Retinal pigment epithelial cell (primary cell): ENCODE measurements at places on chromosomes 2 and 18.

- no peak for DNase-seq
These were observed 59.9 kb downstream of the RNF152 start for GRCh38 chr18:61832858-61833257.

DNA sequence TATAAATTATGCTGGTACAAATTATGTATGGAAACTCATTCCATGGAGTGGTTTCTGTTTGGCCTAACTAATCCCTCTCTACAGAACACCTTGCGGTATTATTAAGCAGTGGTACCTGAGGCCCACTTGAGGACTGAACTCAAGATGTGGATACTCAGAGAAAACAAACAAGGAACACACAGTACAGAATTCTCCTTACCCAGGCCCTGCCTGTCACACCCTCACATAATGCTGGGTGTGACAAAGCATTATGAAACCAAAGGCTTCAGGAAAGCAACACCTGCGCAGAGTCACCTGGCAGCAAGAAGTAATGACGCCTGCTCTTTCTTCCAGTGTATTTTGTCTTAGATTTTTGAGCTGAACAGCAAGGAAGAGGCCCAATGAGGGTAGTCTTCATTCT lies 264.7 kb downstream of the PAX3 start:
- no peak for DNase-seq

DNA sequence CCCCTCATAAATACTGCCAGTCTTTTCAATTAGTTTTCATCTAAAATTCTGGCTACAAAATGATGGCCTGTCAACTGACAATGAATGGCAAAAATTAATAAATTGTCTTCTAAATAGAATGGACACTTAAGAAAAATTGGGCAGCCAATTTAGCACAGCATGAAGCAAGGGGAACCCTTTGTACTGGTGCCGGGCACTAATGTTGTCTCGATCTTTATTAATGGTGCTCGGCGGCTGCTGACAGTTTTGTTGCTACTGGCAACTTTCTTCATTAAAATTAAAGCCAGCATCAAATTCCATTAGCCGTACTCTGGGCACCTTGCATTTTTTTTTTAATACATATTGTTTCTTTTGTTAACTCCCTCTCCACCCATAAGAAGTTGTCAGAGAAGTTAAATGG lies 309.3 kb downstream of the GBX2 start:
- no peak for DNase-seq

DNA sequence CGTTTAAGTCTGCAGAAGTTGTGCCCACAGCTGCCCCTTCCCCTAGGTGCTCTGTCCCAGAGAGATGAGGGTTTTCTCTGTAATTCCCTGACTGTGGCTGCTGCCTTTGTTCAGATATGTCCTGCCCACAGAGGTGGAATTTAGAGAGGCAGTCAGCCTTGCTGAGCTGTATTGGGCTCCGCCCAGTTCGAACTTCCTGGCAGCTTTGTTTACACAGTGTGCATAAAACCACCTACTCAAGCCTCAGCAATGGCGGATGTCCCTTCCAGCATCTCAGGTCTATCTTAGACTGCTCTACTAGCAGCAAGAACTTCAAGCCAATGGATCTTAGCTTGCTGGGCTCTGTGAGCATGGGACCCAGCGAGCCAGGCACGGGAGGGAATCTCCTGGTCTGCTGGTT lies 48.1 kb downstream of the LHCGR start:
- no peak for DNase-seq

GRCh38 chr2:36698993-36699392 lies 2.5 kb downstream of the VIT start:
- no peak for DNase-seq

DNA sequence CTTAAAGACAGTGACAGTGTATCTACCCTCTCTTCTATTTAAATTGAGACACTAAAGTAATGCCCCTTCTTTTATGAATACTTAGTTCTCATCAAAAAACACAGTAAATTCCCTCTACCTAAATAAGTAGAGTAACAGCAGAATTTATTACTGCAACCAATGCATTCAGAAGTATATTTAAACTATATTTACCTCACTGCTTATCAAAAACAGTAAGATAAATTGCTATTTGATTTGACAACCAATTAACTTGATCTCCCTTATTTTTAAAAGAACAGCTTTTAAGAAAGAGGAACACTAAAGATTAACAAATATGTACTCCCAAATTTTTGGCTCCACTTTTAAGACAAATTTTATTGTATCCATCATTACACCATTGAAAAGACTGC lies 4.8 kb downstream of the SATB2 start:
- no peak for DNase-seq

GRCh38 chr18:36766836-36767235 lies 62.0 kb downstream of the TPGS2 start:
- DNase-seq: no peak

- no peak for DNase-seq
These were observed 319.0 kb upstream of the SOX11 start for GRCh38 chr2:5373200-5373599.

- DNase-seq: peak; percentile 82
These were observed 14.1 kb upstream of the CHRNA1 start for GRCh38 chr2:174778085-174778981.

DNA sequence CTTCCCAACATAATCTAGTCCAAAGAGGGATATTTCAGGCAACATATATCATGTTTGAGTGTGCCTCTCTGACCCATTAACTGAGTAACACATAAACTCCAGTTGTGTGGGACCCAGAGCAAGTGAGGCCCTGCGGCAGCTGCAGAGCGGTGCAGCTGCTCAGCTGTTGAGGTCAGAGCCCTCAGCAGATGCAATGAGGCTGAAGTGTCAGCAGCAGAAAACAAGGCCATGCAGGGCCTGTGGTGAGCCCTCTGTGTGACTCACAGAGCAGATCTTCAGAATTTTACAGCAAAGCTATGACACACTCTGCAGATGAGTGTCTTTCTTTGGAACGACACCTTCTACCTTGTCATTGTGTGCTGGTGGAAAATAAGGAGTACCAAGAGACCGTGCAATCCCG lies 168.5 kb downstream of the CBLN2 start:
- DNase-seq: no peak

DNA sequence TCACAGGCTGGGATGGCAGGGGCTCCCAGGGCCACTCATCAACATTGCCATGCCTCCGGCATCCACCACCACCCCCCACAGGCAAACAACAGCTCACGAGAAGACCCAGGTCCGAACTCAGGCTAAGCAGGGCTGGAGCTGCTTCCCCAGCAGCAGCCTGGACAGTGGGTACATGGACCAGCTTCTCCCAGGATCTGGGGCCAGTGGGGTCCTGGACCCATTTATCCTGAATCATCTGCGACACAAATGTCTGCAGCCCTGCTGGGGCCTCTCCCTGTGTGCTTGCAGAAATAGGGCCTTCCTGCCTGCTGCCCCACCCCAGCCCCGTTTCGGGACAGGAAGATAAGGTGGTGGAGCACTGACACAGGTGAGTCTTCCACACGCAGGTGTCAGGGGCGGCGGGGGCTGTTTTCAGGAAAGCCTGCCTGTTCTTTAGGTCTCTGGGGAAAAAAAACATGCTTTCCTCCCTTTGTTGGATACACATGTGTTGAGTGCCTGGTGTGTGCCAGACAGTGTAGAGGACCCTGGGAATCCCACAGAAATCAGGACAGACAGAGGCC lies 4.5 kb downstream of the PRLH start:
- no peak for DNase-seq

DNA sequence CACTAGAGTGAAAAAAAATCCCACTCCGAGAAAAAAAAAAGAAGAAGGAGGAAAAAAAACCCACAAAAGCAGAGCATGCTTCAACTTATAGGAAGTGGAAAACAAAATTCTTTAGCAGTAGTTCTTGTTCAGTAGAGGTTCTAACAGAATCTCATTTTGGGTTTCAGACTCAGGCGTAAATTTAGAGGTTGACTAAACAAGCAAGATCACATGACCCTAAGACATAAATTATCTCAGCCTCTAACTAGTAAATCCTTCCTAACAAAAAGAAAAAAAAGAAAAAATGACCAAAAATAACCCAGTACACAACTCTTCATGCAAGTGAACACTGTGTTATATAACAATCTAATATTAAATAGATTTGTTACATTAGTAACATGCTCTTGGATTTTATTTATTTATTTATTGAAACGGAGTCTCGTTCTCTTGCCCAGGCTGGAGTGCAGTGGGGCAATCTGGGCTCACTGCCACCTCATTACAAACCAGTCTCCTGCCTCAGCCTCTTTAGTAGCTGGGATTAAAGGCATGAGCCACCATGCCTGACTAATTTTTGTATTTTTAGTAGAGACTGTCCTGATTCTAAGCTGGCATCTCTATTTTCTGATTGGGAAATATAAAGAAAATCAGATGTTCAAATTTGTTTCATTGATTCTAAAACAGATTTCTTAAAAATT lies 35.4 kb downstream of the PPP4R3B start:
- peak; percentile 70 for DNase-seq

DNA sequence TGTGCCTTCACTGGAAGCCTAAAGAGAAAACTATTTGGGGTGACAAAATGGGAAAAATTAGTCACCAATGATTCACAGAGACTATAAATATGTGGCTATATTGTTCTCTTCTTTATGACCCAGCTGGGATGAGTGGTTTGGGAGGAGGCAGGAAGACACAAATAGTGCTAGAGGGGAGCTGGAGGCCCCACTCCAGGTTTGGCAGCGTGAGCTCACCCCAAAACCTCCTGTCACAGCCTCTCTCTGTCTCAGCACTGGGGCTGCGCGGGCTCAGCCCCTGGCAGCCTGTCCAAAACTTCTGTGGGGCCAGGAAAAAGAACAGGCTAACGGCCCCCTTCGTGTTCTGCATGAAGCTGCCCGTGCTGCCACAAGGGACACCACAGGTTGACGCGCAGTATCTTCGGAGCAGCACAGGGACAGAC lies 73.2 kb upstream of the LCLAT1 start:
- no peak for DNase-seq

- peak; percentile 37 for DNase-seq
These were observed 131.9 kb downstream of the GLI2 start for GRCh38 chr2:120867290-120868241.

GRCh38 chr2:191115804-191116203 lies 35.0 kb downstream of the STAT4 start:
- DNase-seq: no peak

DNA sequence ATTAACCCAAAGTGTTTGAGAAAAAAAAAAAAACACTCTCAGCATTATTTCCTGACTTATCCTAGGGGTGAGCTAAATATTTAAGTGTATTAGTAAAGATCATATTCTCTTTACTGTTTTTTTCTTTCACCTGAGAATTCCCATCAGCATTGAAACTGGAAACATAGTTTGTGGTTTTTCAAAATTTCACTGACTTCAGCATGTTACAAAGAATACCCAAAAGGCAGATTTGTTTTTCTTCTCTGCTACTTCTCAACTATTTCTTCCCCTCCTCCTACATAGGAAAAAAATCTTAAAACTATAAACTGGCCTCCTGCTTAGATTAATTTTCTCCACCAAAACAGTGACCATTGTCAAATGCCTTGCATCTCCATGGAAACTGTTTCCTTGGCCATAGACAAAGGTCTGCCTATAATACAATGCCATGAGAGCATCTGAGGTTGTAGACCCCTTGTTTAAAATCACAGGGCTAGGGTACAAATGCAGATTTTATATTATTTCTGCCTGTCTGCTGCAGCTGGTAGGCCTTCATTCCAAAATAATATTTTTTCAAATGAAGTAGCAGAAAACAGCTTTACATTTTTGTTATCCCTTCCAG lies 179.7 kb upstream of the GALNT5 start:
- DNase-seq: no peak

GRCh38 chr2:119013671-119014070 lies 71.7 kb downstream of the MARCO start:
- no peak for DNase-seq

GRCh38 chr2:210269148-210269547 lies 43.9 kb upstream of the ACADL start:
- no peak for DNase-seq

DNA sequence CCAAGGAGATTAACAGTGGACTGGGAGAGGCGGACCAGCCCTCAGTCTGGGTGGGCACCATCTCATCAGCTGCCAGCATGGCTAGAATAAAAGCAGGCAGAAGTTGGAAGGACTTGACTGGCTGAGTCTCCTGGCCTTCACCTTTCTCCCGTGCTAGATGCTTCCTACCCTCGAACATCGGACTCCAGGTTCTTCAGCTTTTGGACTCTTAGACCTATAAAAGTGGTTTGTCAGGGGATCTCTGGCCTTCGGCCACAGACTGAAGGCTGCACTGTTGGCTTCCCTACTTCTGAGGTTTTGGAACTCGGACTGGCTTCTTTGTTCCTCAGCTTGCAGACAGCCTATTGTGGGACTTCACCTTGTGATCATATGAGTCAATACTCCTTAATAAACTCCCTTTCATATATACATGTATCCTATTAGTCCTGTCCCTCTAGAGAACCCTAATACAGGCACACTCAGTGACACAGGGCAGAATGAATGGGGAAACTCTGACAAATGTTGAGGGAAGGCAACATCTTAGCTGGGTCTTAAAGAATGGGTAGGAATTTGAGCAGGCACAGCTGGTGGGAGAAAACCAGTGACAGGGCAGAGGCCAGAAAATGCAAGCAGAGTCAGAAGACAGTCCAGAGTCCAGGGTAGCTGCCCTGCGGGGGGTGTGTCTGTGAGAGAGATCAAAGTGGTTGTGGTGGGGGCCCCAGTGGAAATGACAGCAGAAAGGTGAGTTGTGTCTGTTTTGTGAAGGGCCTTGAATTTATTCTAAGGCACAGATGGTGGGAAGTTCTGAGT lies 108.1 kb upstream of the CD302 start:
- no peak for DNase-seq

- DNase-seq: no peak
These were observed 148.5 kb upstream of the CBLN2 start for GRCh38 chr18:72692595-72692994.
